AG09309 (cell line): ENCODE measurements at places on chromosomes 13 and 19.

GRCh38 chr19:7911508-7912143 lies 3.0 kb upstream of the TGFBR3L start:
- DNase-seq: no peak

DNA sequence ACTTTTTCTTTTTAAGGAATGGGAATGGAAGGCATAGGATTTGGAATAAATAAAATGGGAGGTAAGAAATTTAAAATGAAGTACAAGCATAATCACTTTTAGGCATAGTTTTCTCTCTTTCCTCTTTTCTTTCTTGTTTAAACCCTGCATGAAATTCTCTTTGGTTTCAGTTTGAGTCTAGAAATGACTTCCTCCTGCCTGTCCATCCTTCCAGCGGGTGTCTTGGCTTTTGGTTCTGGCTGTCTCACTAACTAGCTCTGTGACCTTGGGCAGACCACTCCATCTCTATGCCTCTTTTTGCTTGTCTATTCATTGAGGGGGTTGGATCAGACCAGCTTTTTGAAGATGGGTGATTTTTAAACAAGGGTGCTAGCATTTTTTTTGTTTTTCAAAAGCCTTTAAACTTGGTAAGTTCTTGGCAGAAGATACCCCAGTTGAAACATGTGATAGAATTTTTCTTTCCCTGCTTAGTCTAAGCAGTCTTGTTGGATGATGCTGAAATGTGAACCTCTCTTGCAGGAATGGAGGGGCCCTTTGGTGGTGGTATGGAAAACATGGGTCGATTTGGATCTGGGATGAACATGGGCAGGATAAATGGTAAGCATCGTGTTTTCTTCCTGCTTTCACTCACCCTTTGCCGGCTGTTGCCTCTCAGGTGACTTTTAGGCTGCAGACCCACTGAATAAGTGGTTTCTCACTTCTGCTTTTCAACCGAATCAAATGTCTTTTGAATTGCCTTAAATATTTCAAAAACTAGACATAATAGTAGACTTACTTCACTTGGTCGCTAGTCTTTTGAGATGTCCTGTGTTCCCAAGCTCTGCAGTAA lies 28.6 kb downstream of the PRAM1 start:
- no peak for DNase-seq

- peak; percentile 42 for DNase-seq
Measured at GRCh38 chr19:33231511-33231910, 5.9 kb upstream of the SLC7A10 start.

- no peak for DNase-seq
Measured at GRCh38 chr19:48608798-48609263, 2.3 kb downstream of the SPACA4 start.

GRCh38 chr13:96671073-96671472 lies 323.2 kb downstream of the OXGR1 start:
- DNase-seq: no peak
